Glomerular endothelial cell (primary cell): ENCODE measurements at places on chromosomes 6 and 20. TPM values are rescaled to one million over a fixed set of nuclear protein-coding genes. Genes with fewer than 3 reads are reported as not detected.

DNA sequence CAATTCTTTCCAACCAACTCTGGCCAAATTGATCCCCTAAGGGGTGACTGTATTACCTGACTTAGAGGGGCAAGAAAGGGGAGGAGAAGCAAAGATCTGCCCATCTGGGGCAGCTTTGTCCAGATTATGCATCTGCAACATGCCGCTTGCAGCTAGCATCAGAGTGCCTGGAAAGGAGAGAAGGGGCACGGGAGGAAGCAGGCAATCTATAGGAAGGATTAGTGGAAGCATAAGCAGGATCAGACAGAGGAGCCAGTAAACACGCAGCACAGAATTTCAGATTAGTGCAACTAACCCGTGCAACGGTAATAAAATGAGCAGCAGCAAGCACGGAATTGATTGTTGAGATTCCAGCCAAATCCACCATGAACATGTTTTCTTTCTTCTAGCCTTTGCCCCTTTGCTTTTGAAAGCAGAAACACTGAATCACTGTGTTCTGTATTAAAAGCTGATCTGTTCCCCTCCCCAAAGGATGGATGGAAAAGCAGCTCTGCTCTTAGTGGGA lies 643.6 kb upstream of the CHD6 start:
- no peak for DNase-seq

DNA sequence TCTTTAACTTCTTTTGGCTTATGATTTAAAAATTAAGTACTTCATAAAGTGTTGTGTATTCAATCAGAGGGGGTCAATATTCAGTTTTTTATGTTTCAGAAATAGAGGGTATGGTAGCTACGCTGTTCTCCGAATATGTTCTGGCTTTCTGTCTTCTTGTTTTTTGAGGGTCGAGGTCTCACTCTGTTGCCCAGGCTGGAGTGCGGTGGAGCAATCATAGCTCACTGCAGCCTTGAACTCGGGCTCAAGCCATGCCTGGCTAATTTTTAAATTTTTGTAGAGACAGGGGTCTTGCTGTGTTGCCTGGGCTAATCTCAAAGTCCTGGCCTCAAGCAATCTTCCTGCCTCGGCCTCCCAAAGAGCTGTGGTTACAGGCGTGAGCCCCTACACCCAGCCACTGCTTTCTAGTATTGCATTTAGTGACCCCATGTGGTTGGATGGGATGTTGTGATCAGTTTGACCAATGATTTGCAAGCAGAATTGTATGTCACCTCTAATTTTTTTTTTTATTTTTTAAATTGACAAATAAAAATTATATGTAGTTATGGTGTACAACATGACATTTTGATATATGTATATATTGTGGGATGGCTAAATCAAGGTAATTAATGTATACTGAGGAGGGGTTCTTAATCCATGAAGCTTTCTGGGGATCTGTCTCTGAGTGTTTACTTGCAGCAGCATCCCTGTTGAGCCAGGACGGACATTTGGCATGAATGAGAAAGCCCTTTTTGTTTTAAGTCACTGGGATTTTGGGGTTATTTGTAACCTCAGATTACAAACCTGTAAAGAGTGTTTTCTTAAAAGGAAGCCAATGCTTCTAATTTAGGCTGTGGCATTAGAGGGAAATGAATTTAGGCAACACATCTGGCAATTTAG lies 38.5 kb upstream of the DEK start:
- no peak for DNase-seq

DNA sequence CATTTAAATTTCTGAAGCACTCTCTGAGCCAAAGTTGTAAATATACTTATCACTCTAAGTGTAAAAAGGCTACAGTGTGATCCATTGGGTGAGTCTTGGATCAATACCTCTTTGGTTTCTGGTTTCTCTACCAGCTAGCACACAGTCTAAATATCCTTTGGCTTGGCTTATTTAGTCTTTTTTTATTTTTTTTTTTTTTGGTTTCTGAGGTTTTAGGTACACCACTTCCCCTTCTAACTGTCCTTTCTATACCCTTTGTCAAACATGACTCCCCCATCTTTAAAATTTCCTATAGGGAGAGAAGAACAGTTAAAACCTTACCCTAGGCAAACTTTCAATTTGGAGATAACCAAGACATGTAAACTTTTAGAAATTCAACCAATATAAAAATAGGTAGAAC lies 379.0 kb downstream of the PHF3 start:
- no peak for DNase-seq

GRCh38 chr6:44257025-44257752 lies at the start of gene SLC35B2:
TSS of gene SLC35B2 (minus strand) at chr6:44257528. CDS start at chr6:44257410, 118 bp downstream.
- DNase-seq, result no peak

- DNase-seq, result no peak
These were observed 634 bp downstream of the AHI1 start for GRCh38 chr6:135496800-135497411.

DNA sequence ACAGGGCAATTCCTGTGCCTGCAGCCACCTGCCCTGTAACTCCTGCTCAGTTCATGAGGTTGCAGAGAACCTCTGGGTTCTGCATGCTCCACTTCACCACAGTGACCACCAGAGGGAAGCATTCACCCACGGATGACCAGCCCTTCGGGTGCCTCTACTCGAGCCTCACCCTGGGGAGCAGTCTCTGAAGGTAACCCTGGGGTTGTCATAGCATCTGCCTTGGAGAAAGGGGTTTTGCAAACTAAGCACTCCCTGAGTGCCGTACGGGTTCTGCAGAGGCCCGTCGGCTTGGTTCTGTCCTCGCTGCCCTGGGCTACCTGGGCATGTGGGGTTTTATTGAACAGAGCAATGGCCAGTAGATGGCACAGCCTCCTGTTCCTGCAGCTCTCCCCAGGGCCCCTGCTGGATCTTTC lies 10.2 kb upstream of the CST5 start:
- DNase-seq, result peak; percentile 10

GRCh38 chr6:111530667-111531066 lies 47.6 kb upstream of the REV3L start:
- no peak for DNase-seq

DNA sequence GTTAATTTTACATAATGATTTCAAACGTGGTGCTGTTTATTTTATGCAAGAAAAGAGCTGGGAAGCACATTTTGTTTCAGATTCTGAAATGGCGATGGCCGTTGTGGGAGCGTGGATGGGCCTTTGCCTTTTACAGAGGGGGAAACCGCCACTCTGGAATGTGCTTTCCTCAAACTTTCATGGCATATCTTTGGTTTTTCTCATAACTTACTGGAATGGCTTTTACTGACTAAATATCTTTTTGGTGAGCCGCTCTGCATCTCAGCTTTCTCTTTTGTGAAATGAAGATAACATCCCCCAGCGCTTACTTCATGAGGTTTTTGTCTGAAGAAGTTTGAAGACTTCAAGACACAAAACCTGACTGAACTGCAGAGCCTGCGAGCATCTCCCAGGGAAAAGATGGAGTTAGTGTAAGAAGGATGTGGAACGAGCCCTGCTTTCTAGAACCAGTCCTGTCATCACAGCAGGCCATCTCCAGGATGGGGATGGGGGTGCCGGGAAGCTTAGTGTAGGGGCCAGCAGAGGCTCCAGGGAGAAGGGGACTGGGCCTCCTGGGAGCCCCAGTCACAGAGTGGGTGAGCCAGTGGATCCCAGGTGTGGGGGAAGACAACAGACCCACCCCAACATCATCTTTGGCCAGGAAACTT lies 61.8 kb upstream of the TIAM2 start:
- DNase-seq, result no peak

DNA sequence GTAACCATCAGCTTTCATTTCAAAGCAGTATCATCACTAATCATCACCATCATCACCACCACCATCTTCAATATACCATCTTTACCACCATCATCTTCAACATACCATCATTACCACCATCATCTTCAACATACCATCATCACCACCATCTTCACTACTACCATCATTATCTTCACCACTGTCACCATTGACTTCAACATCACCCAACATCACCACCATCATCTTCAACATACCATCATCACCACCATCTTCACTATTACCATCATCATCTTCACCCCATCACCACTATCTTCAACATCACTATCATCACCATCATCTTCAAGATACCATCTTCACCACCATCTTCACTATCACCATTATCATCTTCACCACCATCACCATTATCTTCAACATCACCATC lies 40.5 kb upstream of the FRMD1 start:
- DNase-seq, result no peak

GRCh38 chr6:13044390-13044789 lies 283.9 kb downstream of the TBC1D7 start:
- peak; percentile 9 for DNase-seq

DNA sequence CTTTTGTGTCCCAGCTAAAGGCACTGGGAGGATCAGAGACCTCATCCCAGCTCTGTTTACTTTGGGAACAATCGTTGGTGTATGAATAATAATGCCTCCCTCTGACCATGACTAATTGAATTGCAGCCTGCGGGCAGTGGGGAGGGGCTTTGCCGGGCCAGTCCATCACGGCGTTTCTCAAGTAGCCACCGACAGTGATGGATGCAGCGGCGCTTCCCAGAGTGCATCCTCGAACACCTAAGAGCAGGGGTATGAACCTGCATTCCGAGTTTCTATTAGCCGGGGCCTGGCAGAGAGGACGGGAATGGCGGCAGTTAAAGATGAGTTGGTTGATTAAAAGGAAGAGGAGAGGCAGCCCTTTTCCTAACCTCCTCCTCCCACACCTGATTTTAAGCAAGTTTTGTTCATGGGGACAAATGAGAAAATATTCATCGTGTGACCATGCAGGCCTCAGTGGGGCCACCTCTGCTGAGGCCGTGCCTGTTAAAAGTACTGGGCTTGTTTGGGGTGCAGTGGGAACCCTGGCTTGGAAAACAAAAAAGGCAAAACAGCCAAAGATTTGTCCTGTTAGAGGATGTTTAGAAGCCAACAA lies 154.1 kb downstream of the FOXA2 start:
- no peak for DNase-seq

- DNase-seq, result no peak
These were observed 29.6 kb downstream of the BTBD9 start for GRCh38 chr6:38610050-38610625.

DNA sequence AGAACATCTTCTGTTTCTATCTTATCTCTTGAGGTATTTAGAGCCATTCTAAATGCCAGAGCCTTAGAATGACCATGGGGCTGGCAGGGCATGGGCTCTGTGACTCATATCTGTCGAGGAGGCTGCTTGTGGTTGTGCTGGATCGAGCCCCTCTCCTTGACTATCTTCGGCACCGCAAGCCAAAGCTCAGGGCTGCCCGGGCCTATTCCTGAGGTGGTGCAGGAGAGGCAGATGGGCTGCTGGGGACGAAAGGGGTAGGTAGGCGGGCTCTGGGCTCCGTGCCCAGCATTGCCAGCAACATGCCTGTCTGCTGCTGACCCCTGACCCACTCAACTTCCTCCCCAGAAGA lies 89.9 kb downstream of the NOL4L start:
- no peak for DNase-seq

GRCh38 chr20:18750735-18751134 lies 62.8 kb upstream of the SCP2D1 start:
- no peak for DNase-seq

GRCh38 chr20:10454151-10454750 lies 19.1 kb downstream of the SLX4IP start:
- no peak for DNase-seq

DNA sequence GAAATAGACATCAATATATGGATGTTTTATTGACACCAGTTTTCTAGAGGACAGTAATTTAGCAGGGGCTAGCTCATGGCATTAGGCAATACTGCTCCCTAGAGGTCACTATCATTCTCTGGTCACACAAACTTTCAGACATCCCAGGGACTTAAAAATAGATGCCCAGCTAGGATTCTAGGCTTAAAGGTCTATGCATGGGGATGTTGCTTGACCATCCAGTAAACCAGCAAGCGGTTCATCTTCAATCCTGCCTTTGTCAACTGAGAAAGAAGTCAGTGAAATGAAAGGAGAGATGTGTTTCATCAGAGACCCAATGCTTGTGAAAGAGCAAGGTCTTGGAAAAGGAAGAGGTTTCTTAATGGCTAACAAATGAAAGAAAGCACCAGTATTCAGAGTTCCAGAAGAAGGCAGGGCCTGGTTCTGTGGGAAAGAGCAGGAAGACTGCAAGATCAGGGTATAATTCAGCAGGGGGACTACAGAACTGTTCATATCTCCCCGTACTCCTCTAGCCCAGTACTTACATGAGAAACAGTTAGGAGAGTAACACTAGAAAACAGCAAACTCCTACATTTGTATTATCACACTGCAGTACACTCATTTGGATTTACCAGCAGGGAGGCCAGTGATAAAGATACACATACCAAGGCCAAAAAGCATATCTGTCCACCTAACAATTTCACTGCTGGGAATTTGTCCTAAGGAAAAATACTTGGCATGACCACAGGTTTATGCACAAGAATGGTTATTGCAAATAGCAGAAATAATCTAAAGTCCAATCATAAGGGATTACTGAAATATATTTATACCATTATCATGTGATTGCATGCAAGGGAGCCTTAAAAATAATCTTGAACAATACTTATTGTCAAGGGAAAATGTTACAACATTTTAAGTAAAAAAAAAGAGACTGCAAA lies 151.4 kb upstream of the LAMA2 start:
- peak; percentile 61 for DNase-seq

DTD1 gene
- total RNA-seq, result 56.5 and 57.5 TPM in 2 replicates

POPDC3 gene
- 5.0 and 9.7 TPM in 2 replicates for total RNA-seq

VWA7 gene
- 0.34 and 0.58 TPM in 2 replicates for total RNA-seq

PDE10A gene
- total RNA-seq, result 5.4 and 10.0 TPM in 2 replicates

GPX5 gene
- not detected in 2 replicates for total RNA-seq

COL9A1 gene
- total RNA-seq, result not detected in 2 replicates

ZBTB9 gene
- total RNA-seq, result 3.7 and 7.2 TPM in 2 replicates

RAB44 gene
- 0.06 TPM in 1 of 2 replicates, not detected in the other for total RNA-seq

KIF13A gene
- 57.5 and 59.7 TPM in 2 replicates for total RNA-seq

COL19A1 gene
- not detected in 2 replicates for total RNA-seq

VGLL2 gene
- not detected in 2 replicates for total RNA-seq
